ENCODE measurements at places on chromosomes 4 and X.

DNA sequence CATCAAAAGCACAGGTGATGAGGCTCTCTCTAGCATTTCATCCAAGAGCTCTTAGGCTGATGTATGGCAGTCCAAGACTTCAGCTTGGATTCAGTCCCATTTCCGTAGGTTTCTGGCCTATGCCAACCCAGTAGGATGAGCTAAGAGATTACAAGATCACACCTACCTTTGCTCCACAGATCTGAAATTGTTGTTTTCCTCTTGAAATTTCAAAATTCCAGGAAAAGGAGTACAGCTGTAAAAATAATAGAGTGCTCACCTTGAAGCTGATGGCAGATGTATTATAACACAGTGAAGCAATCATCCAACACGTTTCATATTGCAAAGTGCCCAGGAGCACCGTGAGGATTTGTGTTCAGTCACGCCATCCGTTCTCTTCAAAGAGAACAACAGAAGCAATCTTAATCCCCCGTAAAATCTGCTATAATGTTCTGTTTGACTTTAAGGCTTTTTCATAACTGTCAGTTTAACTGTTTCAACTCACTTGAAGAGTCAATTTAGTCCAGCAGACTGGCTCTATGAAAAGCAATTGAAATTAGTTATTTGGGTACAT is 137.5 kb downstream of the CPE start:
- no peak for DNase-seq

- DNase-seq, result no peak
These were observed 104.2 kb downstream of the FAM47B start for GRCh38 chrX:35046660-35047296.

GRCh38 chr4:108738003-108738706 is 24.7 kb downstream of the ETNPPL start:
- peak; percentile 24 for DNase-seq

- peak; percentile 49 for DNase-seq
These were observed 152.0 kb downstream of the GASK1B start for GRCh38 chr4:158020734-158021346.

- no peak for DNase-seq
These were observed 313.6 kb upstream of the DDX53 start for GRCh38 chrX:22686138-22686541.

GRCh38 chr4:147785129-147785528 is 53.2 kb downstream of the ARHGAP10 start:
- no peak for DNase-seq

- DNase-seq, result peak; percentile 79
These were observed at the start of gene SORCS2 for GRCh38 chr4:7192252-7193029. Gene SORCS2, plus strand, starts transcription at chr4:7192538.

DNA sequence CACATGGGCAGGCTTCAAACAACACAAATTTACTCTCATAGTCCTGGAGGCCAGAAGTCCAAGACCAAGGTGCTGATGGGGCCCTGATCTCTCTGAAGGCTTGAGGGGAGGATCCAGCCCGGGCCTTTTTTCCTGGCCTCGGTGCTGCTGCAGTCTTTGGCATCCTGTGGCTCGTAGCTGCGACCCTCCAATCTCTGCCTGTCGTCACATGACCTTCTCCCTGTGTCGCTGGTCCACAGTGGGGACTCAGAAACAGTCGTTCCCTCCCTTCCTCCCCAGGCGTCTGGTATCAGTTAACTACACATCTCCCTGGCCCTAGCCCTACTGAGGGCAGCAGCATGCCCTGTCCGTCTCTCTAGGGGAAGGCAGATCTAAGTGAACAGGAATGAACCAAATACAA is 19.1 kb upstream of the MSX1 start:
- no peak for DNase-seq

DNA sequence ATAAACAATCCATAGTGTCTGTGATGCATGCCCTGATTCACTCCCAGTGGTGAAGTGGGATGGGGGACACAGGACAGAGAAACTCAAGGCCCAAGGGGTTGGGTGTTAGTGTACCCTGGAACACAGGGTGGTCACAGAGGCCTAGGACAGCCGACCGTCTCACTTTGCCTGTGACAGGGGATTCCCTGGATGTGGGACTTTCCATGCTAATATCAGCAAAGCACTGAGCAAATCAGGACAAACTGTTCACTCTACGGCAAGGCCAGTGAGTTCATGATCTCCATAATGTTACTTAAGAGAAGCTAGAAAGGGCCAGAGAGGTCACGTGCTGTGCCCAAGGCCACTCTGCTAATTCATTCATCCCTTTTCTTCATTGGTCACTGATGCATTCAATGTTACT is 158.7 kb upstream of the RBPJ start:
- DNase-seq, result no peak

- no peak for DNase-seq
These were observed 319.5 kb upstream of the NOCT start for GRCh38 chr4:138696058-138696457.

- DNase-seq, result no peak
These were observed 979 bp downstream of the RP2 start for GRCh38 chrX:46837558-46838485.

- DNase-seq, result no peak
These were observed 43.4 kb downstream of the SHROOM2 start for GRCh38 chrX:9829308-9830267.

- no peak for DNase-seq
These were observed 285.5 kb upstream of the PCDH10 start for GRCh38 chr4:132863619-132864018.

All from AG08395 (cell line).